NCI-H1048 (cell line): ENCODE measurements at places on chromosomes 3 and 15.

GRCh38 chr3:151282921-151283320 lies 4.6 kb upstream of the P2RY14 start:
- DNase-seq, result no peak

DNA sequence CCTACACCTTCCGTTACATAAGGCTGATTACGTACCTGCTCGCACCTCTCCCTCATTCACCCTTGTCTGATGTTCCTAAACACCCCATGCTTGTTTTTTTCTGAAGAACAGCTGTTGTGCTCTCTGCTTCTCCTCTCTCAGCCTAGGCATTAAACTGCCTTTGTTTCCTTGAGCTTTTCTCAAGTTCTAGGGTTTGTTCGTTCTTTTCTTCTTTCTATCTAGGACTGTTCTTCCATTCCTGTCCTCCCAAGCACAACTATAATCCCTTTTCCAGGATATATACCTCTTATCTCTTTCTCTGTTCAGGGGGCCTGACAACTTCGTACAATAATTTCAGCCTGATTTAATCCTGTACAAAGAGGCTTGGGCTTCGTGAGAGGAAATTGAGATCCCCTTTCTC lies 11.4 kb downstream of the SYN2 start:
- no peak for DNase-seq

- DNase-seq, result no peak
Observed at GRCh38 chr3:186883686-186884058, 41.2 kb downstream of the ADIPOQ start.

DNA sequence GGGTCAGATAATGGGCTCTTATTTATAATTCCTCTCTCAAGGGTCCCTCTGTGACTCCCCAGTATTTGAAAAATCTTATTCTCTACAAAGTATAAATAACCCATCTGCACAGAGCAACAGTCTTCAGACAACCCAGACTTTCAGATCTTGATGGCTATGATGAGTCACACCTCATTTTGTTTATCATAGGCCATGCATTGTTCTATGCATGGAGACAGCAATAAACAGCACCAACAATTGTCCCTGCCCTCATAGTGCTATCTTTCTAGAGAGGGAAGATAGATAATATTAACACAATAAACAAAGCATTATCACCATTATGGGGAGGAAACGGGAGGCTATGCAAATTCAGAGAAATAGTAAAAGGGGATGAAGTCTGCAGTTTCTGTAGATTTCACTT lies 13.4 kb downstream of the FHIT start:
- no peak for DNase-seq

- DNase-seq, result no peak
Observed at GRCh38 chr15:38377636-38378035, 76.3 kb upstream of the FAM98B start.

DNA sequence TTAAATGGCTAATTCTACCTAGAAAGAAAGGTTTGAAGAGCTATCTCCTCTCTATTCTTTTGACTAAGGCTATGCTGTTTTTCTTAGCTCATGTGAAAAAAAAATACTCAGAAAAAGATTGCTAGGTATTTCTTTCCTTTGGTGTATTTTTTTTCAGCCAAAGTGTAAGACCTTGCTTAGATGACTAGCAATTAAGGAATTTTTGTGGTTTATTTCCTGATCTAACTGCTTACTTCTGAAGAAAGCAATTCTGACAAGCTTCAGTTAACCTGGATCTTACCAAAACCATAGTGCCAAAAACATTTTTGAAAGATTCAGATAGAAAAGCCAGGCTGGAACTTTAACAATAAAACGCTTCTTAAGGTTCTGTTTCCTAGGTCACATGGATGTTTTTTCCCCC lies 315.6 kb downstream of the SOX2 start:
- no peak for DNase-seq

- no peak for DNase-seq
Observed at GRCh38 chr15:90840157-90840855, 28.1 kb upstream of the FURIN start.

- no peak for DNase-seq
Observed at GRCh38 chr3:14256046-14256445, 77.4 kb downstream of the LSM3 start.

GRCh38 chr3:147390589-147391569 lies 15.5 kb downstream of the ZIC4 start:
- DNase-seq, result no peak

- DNase-seq, result no peak
Observed at GRCh38 chr3:109278546-109278945, 37.8 kb downstream of the DPPA2 start.

DNA sequence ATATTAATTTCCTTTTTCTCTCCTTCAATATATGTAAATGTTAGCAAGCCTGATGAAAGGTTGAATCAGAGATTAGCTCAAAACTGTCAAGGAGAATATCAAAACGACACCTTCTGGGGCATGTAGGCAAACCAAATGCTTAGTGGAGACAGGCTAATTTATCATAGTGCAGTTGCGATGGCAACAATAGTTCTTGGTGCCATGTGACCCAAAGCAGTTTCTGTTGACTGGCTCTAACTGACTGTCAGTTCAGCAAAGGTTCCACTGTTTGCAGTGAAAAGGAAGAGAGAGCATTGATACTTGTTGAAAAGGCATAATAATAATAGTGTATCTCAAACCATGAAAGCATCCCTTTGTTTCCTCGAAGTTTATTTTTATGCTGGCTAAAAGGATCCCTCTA lies 513.9 kb downstream of the NLGN1 start:
- DNase-seq, result no peak

DNA sequence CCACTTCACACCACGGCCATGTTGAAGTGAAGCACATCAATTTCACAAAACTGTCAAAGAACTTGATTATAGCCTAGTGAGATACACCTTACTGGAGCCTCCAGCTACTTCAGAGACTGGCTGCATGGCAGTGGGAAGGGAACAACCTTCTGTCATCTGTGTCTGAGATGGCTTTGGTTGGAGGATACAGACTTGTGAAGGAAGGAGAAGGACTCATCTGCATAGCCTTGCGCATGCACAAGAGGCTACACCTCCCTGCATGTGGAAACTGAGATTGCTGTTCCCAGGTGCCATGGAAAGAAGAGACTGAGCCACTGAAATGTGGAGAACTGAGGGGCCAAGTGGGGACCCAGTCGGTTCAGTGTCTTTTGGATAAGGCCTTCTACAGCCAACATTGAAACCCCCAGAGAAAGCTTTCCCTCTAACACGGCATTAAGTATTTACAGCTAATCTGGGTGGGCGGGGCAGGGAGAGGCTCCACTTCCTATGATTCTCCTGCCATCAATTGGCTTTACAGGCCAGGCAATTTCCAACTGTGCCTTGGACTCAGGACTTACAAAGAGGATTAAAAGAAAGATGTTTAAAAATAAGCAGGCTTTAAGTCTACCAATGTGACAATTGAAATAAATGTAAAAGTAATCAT lies 58.8 kb downstream of the IL16 start:
- no peak for DNase-seq

DNA sequence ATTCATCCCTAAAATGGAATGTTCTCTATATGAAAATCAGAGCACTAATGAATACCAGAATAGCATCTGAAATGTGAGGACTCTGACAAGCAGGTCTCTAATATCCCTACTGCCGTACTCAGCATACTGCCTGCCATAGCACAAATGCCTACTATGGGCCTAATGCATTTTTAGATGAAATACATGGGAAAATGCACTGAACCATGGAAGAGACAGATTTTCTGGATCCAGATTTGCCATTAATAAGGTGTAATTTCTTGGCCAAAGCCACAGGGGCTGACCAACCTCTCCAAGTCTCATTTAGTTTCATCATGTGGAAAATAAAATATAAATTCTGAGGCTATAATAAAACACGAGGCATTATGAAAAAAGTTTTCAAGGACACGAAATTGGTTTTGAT lies 123.8 kb downstream of the CBLB start:
- DNase-seq, result no peak

GRCh38 chr3:187773233-187774184 lies 28.2 kb upstream of the BCL6 start:
- DNase-seq, result no peak

DNA sequence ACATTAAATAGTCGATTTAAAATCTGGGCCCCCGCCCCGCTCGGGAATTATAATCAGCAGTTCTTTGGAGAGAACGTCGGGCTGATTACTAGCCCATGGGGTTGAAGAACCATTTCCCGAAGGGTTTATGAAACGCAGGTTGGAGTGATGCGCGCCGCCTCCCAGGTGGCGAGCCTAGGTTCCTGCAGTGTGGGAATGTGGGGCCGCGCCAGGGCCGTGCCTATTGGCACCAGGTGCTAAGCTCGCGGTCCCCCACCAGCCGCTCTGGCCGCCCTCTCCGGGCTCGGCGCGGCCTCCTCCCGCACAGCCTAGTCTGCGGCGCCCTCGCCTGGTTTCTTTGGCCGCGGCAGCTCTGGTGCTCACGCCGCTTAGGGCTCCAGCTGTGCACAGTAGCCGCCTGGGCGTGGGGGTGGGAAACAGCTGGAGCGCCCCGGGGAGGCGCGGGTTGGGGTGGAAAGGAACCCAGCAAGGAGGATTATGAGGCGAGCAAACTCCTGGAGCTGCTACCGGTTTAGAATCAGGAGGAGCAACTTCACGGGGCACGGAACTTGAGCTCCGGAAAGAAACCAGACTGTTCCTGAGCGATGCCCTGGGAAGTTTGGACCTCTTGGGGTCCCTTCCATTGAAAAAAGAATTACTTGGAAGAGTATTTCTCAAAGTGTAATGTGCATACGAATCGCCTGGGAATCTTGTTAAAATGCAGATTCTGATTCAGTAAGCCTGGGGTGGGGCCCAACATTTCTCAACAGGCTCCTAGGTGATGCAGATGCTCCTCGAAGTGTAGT lies 5.6 kb upstream of the MECOM start:
- DNase-seq, result peak; percentile 42

GRCh38 chr3:41198526-41198925 lies 779 bp upstream of the CTNNB1 start:
- no peak for DNase-seq

DNA sequence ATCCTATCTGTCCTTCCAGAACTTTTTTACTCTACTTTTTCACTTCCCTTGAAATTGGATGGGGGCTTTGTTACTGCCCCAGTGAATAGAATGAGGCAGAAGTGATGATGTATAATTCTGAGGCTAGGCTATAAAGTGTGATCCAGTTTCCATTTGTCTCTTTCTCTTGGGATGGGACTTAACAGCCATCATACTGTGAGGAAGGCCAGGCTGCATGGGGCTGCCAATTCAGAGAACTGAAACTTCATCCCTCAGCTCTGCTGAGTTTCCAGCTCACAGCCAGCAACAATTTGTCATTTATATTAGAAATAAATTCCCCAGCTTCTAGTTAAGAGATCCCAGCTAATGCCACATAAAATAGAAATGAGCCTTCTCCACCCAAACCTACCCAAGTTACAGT lies 504.0 kb upstream of the TGFBR2 start:
- no peak for DNase-seq

DNA sequence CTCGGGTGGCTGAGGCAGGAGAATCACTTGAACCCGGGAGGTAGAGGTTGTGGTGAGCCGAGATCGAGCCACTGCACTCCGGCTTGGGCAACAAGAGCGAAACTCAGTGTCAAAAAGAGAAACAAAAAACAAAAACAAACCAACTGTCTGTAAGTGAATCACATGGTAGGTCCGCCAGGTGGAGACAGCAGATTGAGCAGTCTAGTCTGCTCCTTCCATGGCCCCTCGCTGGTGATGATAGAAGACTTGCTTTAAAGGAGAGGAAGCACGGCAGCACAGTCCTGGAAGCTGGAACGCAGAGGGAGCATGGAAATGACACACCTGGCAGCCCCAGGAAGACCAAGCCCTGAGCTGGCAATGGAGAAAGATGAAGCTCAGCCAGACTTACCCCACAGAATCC lies 31.4 kb upstream of the MGLL start:
- DNase-seq, result no peak

GRCh38 chr15:50082066-50082465 lies 37.0 kb downstream of the ATP8B4 start:
- DNase-seq, result no peak

GRCh38 chr15:50718700-50719125 lies 32.1 kb upstream of the TRPM7 start:
- no peak for DNase-seq

- DNase-seq, result no peak
Observed at GRCh38 chr15:70712271-70712670, 51.1 kb downstream of the UACA start.

DNA sequence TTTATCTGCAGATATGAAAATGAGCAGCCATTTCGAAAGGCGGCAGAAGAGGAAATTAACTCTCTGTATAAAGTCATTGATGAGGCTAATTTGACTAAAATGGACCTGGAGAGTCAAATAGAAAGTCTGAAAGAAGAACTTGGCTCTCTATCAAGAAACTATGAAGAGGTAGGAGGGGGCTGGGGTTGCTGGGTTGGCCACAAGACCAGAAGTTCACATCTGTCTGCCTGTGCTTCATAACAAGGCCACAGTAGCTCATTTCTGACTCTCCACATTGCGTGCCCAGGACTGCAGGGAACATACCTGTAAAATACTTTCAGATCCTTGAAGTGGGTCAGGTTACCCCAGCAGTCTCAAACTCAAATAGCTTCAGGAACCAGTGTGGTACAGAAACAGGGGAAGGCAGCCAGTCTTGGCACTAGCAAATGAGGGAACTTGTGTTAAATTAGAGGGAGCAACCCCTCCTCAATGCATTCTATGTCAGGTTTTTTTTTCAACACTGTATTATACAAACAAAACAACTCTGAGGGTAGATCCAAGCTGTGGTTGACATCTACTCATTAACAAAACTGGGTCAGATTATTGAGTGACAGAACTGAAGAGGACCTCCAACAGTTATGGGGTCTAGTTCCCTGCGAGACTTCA lies 48.7 kb downstream of the BFSP2 start:
- peak; percentile 31 for DNase-seq

DNA sequence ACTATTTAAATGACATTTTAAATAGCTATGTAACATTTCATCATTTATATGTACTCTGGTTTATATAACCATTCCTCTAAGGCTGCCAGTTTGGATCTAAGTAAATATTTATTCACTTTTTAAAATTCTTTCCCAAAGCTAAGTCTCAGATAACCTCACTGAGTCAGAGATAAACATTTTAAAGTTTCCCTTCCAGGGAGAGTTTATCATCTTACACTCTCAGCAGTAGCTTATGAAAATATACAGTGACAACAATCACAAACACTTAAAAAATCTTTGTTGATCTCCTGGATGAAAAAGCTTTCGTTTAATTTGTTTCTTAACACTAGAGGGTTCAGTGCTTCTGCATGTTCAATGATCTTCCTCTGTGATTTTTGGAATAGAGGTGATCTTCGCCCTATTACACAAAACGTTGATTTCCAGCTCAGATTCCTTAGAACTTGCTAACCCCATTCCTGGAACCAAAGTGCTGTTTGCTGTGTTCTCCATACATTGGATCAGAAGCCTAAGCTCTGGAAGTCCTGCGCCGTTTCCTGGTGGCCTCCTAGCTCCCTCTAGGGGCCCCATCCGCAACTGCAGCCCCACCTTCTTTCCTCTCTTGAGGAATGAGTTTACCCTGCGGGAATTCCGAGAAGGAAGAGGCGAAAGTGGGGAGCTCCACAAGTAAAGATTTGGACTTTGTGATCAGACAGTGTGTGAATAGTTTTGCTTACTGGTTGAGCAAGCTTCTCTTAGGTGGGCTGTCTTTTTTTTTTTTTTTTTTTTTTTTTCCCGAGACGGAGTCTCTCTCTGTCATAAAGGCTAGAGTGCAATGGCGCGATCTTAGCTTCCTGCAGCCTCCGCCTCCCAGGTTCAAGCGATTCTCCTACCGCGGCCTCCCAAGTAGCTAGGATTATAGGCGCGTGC lies 29.3 kb upstream of the SACM1L start:
- DNase-seq, result peak; percentile 6

GRCh38 chr3:112230033-112230432 lies 64.0 kb downstream of the SLC9C1 start:
- no peak for DNase-seq

- no peak for DNase-seq
Observed at GRCh38 chr3:39166134-39166710, 12.8 kb upstream of the CSRNP1 start.
